Fibroblast of skin of right biceps (primary cell): ENCODE measurements at places on chromosomes 6 and 20.

GRCh38 chr6:80638213-80639055 is 532.0 kb downstream of the BCKDHB start:
- peak; percentile 98 for DNase-seq

- no peak for DNase-seq
These were observed at the start of gene PTPRT for GRCh38 chr20:43189554-43190331. Gene PTPRT, minus strand, starts transcription at chr20:43189906. Its CDS starts 173 bp downstream, at chr20:43189733.

GRCh38 chr6:52164319-52165094 is 21.7 kb upstream of the IL17A start:
- no peak for DNase-seq

DNA sequence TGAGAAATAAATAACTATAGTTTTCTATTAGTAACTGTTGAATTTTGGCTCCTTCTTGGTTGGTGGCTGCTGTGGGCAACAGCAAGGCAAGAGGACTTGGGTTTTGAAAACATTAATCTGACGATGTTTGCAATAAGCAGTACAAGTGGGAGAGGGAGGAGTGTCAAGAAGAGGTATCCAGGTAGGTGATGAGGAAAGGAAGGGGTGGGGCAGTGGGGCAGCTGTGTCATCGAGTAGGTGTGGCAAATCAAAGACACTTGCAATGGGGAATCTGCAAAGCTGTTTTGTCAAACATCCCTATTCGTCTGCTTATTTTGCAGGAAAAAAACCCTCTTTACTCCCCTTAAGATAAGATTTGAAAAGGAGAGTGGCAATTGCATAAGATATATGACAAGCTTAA is 171.9 kb upstream of the MAP3K7 start:
- no peak for DNase-seq

DNA sequence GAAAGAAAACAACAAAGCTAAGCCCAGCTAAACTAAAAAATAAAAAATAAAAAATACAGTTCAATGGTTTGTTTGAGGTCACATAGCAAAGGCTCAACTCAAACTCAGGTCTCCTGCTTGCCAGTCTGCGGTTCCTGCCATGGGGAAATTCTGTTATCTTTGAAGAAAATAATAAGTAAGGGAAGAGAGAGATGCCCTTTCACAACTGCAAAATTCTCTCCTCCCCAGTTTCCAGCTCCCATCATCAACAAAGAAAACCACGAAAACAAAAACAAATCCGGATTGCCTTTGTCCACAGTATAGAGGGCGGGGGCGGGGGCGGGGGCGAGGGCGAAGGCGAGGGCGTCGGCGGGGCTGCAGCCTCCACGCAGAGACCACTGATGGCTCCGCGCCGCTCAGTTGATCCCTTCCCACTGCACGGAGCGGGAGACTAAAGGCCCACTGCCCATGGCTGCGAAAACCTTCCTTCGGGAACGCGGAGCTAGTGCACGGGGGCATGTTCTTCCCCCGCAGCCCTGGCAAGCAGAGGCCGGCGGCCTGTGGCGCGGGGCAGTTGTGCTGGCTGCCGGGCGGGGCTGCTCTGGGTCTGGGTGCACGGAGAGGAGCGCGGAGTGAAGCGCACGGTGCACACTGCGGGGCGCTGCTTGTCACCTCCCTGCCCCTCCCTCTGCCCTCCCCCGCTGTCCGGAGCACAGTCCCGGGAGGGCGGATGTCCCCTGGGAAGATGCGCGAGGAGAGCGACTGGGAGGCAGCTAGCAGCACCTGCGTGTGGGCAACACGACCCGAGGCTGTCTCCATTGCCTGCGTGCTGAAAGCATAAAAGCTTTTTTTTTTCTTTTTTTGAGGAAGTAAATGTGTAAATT is 54.1 kb upstream of the TPD52L1 start:
- peak; percentile 66 for DNase-seq

DNA sequence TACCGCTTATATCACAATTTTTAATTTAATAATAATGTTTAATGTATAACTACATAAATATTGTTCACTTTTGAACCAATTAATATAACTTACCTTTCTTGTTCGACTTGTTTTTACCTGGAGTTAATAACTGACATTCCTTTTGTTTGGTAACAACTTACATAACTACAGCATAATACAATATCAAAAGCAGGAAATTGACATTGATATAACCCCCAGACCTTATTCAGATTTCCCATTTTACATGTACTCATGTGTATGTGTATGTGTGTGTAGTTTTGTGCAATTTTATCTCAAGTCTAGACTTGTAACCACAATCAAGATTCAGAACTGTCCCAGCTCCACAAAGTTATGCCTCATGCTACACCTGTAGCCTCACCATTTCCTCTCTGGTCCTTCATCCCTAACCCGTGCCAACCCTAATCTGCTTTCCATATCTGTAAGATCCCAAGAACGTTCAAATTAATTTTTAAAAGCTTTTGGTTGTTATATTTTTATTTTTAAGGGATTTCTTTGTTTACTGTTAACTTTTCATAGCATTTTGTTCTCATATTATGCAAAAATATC is 190.6 kb downstream of the MANEA start:
- no peak for DNase-seq

- no peak for DNase-seq
These were observed 39.4 kb upstream of the RFPL4B start for GRCh38 chr6:112307707-112308106.

DNA sequence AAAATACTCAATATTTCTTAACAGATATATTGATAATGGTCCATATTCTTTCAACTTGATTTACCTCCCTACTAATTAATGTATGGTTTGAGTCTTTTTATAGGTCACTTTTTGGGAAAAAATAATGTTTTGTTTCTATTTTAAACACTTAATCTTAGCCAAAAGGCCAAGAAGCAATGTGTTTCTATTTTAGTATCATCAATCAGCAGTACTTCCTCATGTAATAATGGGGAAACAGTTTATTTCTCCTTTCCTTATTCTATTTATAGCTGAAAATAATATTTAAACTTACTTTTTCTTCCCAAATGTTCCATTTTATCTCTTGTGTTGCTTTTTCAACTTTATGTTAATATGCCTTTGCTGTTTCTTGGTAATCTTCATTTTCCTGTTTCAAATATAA is 295.1 kb downstream of the ALDH8A1 start:
- no peak for DNase-seq

DNA sequence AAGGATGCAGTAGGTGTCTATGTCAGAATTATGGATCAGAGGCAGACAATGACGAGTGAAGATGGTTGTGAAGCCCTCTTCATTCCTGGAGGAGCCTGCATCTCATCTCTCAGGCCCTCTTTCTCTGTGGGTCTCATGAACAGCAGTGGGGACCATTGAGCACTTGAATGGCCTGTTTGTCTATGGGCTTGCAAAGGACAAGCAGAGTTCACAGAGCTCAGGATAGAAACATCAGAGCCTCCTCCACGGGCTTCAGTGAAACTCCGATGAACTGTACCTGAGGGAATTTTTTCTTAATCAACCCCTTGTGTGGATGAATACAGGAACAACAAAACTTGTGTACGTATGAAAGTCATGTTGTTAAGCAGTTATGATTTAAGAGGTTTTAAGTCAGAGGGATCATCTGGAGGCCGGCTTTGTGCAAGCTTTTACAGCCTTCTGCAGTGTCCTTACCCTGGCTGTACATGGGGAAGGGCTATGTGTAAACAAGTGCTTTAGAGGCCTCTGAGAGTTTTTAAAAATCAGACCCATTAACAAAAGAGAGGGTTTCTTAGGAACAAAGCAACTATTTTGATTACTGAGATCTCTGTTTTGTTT is 29.7 kb upstream of the PI16 start:
- no peak for DNase-seq

GRCh38 chr20:41370176-41370575 is 3.6 kb upstream of the EMILIN3 start:
- no peak for DNase-seq

- DNase-seq: peak; percentile 29
These were observed 293.0 kb downstream of the ADGB start for GRCh38 chr6:146891615-146892265.

GRCh38 chr6:162964488-162965140 is 236.8 kb downstream of the PACRG start:
- DNase-seq: peak; percentile 100

DNA sequence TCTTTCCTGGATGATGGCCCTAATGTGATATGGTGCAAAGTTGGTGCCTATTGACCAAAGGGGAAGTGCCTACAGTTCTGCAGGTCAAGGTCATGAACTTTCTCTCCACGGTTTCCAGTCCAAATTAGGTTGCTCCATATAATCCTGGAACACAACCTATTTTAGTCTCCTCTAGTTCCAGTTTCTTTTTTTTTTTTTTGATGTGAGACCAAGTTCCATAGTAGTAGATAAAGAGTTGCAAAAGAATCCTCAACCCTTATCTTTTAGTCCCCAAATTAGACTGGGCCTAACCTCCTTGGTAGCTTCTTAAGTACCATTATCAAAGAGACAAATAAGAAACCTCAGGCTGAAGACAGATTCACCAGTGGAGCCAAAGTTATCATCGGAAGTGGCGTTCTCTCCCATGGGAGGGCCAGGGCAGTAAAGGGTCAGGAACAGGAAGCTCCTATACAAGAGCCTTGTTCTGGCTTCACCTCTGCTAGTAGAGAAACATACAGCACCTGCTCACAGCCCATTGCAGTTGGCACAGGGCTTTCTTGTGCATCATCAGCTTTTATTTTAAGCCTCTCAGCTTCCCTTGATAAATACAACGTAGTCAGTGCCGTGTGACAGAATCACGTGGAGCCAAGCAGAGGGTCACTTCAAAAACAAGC is 132.2 kb upstream of the RREB1 start:
- no peak for DNase-seq

- no peak for DNase-seq
These were observed 4.5 kb downstream of the FOXO3 start for GRCh38 chr6:108565091-108565766.

DNA sequence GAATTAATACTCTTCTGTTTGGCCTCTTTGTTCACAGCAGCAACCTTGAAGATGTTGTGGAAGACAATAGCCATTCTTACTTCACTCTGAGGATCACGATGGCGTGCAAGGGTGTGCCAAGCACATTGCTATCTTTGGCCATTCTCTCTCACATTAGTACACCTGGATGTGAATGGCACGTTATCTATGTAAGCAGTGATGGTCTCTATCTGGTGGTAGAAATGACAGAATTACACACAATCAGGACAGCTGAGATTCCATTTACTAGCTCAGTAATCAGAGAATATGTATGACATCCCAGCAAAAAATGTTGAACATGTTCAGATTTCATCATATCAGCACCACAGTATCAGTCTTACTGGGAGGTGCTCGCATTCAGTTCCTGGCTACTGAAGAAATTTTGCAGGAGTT is 116.2 kb downstream of the LCA5 start:
- peak; percentile 62 for DNase-seq

GRCh38 chr6:107217248-107217647 is 101.9 kb upstream of the BEND3 start:
- DNase-seq: no peak

- DNase-seq: no peak
These were observed 16.0 kb downstream of the FOXP4 start for GRCh38 chr6:41561931-41562911.

- DNase-seq: no peak
These were observed 338.5 kb downstream of the HACE1 start for GRCh38 chr6:104521176-104521575.

DNA sequence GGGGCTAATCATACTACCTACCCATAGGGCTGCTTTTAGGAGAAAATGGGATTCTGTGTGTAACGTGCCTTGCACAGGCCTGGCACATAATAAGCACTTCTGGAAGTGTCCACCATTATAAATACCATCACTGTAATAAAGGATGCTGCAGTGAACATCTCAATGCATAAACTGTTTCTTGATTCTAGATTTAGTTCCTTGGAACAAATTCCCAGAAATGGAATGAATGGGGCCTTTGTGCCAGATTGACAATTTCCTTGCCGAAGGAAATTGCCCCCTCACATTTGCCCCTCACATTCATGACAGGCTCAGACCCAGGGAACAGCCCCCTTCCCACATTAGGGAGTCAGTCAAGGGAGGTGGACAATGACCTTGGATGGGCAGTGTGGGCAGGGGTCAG is 29.2 kb downstream of the BPIFB4 start:
- no peak for DNase-seq

GRCh38 chr6:142802124-142802523 is 142.9 kb downstream of the HIVEP2 start:
- DNase-seq: peak; percentile 99

- DNase-seq: peak; percentile 91
These were observed 4.0 kb upstream of the NNAT start for GRCh38 chr20:37516811-37517750.

DNA sequence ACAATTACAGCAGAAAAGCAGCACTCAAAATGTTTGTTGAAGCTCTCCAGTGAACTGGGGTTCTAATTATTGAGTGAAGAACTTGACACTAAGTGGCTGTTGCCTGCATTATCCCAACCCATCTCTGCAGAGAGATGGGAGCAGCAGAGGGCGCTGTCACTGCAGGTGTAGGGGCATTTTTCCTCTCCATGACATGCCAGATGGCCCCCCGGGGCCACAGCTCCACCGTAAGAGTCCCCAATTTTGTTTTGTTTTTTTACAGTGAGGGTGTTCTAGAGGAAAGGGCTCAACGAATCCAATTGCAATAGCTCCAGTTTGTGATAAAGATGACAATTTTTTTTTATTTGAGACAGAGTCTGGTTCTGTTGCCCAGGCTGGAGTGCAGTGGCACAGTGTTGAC is 1.9 kb upstream of the FUCA2 start:
- DNase-seq: no peak

DNA sequence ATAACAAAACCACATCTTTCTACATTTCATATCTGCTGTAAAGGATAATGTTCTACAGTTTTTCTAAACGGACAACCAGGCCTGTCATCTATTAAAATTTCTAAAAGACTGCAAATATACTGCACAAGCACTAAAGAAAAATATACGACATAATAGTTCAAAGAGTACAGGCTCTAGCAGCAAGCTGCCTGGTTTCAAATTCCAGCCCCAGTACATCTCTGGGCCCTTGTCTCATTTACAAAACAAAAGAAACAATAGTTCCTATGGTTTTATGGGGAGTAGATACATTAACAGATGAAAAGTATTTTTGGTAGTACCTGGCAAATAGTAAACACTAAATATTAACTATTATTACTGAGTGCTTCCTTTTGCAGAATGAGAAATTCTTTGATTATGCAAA is 24.1 kb downstream of the DEK start:
- no peak for DNase-seq

GRCh38 chr6:11711003-11711983 is 67.3 kb downstream of the ADTRP start:
- DNase-seq: peak; percentile 55

DNA sequence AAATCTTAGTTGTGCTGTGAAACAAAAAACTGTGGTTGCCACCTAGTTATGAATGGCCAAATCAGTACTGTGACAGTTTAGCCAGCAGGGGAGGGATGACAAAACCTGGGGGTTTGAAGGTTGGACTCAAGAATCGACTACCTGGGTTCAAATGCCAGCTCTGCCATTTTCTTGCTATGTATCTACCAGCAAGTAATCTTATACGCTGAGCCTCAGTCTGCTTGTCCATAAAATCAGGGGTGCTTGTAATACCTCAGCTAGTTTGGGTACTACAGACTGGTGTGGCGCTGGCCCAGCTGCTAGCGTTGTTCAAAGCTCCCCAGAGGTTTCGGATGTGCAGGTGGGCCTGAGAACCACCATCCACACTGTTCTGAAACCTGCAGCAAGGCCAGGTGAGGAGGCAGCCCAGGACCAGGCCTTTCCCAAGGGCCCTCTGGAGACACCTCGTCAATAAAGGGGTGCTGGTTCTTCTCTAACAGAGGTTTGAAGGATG is 40.4 kb downstream of the TRAM2 start:
- DNase-seq: no peak
